Activated naive CD4-positive, alpha-beta T cell (primary cell): ENCODE measurements at places on chromosomes 16 and 17.

GRCh38 chr17:31388770-31389656, 2.5 kb upstream of the RAB11FIP4 start:
- no peak for DNase-seq

DNA sequence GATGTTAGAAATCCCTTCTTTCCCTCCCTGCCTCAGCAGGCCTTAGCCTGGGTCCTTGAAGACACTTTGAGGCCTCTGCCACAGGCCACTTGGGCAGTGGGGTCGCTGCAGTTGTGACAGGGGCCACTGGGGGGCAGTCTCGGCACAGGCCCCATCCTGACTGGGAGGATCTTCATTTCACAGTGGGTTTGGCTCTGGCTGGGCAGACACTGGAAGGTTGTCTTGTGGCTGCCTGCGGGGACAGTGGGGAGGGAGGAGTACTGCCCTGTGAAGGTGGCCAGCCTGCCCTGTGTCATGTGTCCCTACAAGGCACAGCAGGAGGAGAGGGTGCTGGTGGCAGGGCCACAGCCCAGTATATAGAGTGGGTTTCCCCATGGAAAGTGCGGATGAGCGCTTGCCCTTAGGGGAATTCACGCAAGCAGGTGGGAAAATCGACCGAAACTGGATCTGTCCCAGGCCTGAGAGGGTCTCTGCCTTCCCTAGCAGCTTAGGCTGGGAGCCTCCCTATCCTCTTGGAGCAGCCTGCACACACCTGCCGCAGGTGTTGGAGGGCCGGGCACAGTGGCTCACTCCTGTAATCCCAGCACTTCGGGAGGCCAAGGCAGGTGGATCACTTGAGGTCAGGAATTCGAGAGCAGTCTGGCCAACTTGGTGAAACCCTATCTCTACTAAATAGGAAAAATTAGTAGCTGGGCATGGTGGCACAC, 28.8 kb downstream of the GINS2 start:
- peak; percentile 42 for DNase-seq

DNA sequence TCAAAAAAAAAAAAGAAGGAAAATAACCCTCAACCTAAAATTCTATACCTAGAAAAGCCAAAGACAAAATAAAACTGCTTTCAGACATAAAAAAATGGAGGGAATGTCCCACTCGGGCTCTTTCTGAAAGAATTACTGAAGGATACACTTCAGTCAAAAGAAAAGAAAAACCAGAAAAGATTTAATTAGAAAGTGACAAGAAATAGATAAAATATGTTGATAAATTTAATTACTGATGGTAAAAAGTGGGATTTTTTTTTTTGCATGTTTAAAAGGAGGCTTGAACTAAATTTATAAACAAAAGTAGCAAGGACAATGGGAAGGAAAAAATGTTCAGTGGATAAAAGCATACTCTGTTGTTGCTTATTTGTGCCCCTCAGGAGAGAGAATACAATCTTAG, 89.1 kb downstream of the OR1D5 start:
- no peak for DNase-seq

- DNase-seq = no peak
Measured at GRCh38 chr17:72591289-72592241, 470.7 kb downstream of the SOX9 start.

GRCh38 chr17:6654841-6655731, 3.5 kb downstream of the C17orf100 start:
- DNase-seq = no peak

DNA sequence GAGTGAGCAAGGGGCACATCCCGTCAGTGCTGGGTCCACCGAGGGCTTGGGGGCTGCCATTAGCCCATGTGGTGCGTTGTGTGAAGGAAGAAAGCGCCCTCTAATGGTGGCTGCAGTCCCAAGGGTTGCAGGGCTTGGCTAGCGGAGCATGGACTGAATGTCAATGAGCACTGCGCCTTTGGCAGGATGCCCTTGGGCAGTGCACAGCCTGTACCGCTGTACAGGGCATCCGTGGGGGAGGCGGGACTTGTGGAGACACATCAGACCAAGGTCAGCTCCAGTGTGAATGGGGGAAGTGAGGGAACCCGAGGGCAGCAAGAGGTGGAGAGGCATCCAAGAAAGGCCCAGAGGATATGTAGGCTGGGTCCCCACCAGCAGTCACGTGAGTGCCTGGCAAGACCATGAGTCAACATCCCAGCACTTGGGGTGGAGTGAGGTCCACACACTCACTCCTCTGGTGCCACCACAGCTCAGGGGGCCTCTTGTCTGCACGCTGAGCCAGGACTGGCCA, 75.5 kb upstream of the MED9 start:
- DNase-seq = no peak

DNA sequence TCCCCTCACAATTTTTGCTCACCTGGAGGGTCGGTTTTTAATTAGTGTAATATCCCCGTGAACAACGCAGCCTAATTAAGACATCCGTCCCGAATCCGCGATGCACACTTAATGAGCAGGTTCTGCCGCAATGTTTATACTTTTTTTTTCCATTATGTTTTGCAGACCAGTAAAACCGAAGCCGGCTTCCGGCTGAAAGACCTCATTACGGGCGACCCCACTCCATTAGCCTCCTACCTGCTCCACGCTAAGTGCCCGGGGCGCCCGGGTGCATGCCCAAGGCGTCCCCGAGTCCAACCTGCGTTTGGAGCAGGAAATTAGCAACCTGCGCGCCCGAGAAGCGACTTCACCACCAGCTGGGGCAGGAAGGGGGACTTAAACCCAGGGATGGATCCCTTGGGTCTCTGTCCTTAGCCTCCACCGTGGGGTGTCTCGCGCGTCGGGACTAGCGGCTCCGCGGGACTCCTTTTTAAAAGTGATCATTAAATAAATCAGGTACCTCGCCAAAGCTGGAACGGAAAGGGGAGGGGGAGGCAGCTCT, 1.7 kb downstream of the RBFOX3 start:
- DNase-seq = no peak

DNA sequence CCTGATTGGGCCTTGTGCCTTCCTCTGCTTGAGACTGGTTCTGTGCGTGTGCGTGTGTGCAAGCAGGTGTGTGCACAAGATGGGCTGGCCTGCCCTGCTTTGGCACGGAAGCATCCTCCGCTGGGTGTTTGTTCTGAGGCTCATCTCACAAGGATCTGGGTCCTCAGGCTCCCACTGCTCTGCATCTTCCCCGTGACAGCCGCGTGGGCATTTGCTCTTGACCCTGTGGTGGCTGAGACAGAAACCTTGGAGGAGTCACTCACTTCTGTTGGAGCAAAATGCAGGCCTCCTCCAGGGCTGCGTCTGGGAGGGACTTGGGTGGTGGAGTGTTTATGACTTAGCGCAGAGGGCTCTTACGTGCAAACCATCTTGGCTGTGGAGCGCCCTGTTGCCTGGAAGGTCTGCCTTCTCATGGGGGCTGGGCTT, 119.2 kb downstream of the RPTOR start:
- no peak for DNase-seq

DNA sequence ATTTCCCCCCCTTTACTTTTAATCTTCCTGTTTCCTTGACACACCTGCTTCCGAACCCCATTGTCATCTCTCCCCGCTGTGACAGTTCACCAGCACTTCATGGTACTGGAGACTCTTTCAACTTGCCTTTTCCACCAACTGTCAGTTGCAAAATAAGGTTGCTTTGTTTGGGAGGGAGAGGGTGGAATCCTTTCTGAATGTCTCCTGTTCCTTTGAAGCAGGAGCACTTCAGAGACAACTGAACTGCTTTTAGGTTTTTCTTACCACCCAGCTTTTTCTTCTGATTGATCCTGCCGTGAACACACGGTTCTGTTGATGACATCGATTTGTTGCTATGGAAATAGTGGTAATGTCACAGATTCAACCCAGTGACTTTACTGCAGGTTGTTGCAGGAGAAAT, 42.0 kb downstream of the RPA1 start:
- DNase-seq = no peak

- DNase-seq = no peak
Measured at GRCh38 chr16:56614549-56614991, 6.2 kb downstream of the MT2A start.

DNA sequence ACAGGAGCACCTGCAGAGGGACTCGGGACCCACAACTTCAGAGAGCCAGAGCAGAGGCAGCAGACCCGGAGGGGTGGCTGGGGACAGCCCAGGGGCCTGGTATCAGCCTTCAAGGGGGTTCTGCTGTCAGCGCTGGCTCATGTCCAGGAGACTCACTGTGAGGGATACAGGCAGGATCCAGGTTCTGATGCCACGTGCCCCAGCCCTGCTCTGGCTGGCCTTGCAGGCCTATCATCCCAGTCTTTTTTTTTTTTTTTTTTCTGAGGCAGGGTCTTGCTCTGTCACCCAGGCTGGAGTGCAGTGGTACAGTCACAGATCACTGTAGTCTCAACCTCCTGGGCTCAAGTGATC, 9.0 kb upstream of the MTSS2 start:
- no peak for DNase-seq

- no peak for DNase-seq
Measured at GRCh38 chr17:49513641-49514040, 18.5 kb downstream of the NGFR start.

GRCh38 chr17:77146246-77146632, 5.5 kb downstream of the SEC14L1 start:
- DNase-seq = no peak

- DNase-seq = no peak
Measured at GRCh38 chr17:12966413-12966812, 51.4 kb downstream of the ELAC2 start.

DNA sequence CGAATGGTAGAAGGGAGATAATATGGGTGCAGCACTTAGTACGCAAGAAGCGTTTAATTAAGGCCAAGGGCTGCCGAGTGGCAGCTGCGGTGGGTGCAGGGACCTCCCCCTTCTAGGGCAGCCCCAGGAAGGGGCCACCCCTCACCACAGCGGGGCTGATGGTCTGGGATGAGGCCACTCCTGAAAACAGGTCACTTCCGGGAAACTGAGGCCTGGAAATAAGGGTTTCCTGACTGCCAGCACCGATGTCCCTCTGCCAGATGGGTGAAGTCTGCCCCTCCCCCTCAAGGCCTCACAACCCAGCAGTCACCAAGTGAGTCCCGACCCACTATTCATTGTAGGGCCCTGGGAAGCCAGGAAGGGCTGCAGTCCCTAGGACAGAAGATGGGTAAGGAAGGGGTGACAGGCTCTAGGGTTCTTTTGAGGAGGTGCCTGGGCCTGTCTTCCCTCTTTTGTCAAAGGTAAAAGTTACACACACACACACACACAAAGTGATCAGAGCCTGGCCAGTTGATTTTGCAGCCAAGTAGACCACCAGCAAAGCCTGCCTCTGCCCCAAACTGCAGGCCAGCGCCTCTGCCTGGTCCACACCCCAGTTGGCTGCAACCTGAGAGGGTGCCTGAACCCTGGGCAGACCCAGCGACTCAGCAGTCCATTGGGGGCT, 12.5 kb downstream of the SREBF1 start:
- no peak for DNase-seq

GRCh38 chr17:28228109-28228840, 90.7 kb upstream of the TMEM97 start:
- no peak for DNase-seq

DNA sequence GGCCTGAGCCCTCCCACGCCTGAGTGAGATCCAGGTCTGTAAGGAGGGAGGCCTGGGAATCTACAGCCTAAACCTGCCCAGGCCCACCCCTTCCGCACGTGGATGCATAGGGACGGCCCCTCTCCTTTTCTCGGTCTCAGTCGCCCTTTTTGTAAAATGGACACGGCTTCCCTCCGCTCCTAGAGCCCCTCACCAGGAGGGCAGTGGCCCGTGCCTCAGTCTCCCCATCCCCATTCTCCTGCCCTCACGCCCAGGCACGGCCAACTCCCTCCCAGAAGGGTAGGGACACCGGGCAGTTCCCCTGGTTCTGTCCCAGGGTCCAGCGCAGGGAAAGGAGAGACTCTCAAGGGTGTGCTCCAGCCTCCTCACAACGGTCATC, 48.1 kb downstream of the WNT3 start:
- no peak for DNase-seq

GRCh38 chr17:61460796-61461585, 8.8 kb downstream of the TBX4 start:
- DNase-seq = no peak

- peak; percentile 71 for DNase-seq
Measured at GRCh38 chr16:2486645-2487516, 12.0 kb downstream of the TBC1D24 start.

DNA sequence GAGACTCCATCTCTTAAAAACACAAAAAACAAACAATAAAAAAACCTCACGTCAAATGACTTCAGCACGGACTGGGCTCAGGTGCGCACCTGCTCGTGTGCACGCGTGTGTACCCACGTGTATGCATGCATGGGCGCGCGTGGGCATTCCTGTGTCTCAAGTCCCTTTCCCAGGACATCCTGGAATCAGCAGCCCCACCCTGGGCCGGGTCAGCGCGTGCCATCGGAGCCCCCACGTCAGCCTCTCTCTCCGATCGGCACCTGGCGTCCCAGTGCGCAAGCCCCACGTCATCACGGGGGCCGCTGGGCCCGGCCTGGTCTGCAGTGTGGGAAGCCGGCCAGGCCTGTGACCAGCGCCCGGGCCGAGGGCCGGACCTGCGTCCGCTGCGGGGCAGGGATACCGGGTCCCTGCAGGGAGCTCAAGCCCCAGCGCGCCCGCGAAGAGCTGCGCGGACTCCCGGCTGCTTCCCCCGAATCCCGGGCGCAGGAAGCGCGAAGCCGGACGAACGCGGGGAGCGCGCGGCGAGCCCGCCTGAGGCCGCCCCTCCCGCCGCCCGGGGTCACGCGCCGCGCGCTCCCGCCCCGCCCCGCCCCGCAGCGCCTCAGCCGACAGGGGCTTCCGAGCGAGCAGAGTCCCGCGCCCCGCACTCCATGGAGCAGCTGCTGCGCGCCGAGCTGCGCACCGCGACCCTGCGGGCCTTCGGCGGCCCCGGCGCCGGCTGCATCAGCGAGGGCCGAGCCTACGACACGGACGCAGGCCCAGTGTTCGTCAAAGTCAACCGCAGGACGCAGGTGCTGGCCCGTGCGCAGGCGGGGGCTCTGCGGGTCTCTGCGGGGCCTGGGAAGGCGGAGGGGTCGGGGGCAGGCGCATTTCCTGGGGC, at the start of gene FN3K:
Gene FN3K (plus strand): TSS at position 629 of the 880 bp plus-strand sequence. CDS start 22 bp downstream, at position 651.
- no peak for DNase-seq

- DNase-seq = no peak
Measured at GRCh38 chr17:80028030-80028429, 7.6 kb downstream of the TBC1D16 start.

- no peak for DNase-seq
Measured at GRCh38 chr17:34740565-34741520, 161.5 kb downstream of the TMEM132E start.

- DNase-seq = no peak
Measured at GRCh38 chr17:74089869-74090464, 113.5 kb upstream of the RPL38 start.

DNA sequence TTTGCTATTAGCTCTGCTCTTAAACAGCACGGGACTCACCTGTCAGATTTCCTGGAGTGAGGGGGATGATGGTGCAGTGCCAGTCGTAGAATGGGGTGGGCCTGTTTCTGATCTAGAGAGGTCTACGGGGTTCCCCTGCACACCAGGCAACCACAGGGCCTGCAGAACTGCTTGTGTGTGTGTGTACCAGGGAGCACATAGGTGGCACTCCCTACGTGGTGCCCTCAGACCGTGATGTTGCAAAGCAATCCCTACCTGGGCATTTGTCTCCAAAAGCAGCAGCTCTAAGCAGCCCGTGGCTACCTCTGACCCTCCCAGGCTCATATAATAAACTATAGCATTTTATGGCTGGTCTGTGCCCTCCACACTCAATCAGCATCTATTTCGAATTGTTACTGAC, 38.5 kb downstream of the MPRIP start:
- DNase-seq = no peak
